ENCODE measurements at places on chromosomes 3 and 15. TPM values are rescaled to one million over a fixed set of nuclear protein-coding genes. Genes with fewer than 3 reads are reported as not detected.

Gene NAALADL2
- total RNA-seq, result 0.36 TPM

DNA sequence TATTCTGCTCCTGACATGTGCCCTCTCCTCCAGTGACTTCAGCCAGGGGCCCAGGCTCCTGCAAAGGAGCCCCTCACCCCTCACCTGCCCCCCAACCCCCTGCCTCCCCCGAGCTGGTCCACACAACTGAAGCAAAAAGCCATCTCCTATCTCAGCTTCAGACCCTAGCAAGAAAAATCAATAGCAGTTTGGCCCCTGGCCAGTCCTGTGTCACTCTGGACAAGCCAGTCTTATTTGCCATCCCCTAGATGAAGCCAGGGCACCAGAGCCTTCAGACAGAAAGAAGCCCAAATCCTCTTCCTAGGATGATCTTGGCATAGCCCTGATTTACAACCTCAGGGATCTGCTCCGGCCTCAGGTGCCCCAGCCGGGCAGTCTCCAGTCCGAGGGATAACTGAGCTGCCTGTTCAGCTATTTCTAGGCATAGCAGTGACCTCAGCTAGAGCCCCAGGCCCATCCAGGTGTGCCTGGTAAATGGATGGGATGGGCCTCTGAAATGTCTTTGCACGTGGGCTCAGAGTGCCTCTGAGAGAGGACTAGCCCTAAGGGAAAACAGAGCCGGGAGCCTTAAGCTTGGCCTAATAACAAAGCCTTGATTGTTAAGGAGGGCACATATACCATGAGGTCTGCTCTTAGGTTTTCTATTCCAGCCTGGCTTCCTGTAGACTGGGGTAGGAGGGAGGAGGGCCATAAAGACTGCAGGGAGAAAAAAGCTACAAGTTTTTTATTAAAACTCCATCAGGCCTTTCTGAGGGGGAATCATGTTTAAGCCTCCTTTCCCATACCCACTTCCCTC is 242.0 kb downstream of the SHQ1 start:
- no peak for DNase-seq

DNA sequence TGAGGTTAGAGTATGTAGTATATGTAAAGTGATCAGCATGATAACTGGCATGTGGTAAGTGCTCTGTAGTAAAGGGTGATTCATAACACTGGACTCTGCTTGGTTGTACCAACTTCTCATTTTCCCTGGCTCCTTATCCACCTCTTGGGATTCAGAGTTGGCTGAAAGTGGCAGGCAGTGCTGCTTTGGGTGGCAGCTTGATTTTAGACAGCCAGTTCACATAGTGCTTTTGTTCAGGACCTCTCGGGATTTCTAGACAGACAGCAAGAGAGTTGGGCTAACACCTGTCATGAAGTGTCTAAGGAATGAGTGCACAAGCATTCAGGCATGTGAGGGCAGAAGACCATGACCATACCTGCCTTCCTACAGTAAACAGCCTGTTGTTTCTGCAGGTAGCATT is 69.0 kb downstream of the RBM6 start:
- peak; percentile 21 for DNase-seq

Gene STRC
- 0.41 TPM for total RNA-seq

- DNase-seq, result peak; percentile 12
Measured at GRCh38 chr3:111069974-111070771, 1.4 kb upstream of the NECTIN3 start.

Gene NME9
- total RNA-seq, result 7.3 TPM

GRCh38 chr3:147318900-147319299 is 87.4 kb downstream of the ZIC4 start:
- no peak for DNase-seq

- peak; percentile 56 for DNase-seq
Measured at GRCh38 chr3:182740710-182741109, 52.6 kb upstream of the ATP11B start.

DNA sequence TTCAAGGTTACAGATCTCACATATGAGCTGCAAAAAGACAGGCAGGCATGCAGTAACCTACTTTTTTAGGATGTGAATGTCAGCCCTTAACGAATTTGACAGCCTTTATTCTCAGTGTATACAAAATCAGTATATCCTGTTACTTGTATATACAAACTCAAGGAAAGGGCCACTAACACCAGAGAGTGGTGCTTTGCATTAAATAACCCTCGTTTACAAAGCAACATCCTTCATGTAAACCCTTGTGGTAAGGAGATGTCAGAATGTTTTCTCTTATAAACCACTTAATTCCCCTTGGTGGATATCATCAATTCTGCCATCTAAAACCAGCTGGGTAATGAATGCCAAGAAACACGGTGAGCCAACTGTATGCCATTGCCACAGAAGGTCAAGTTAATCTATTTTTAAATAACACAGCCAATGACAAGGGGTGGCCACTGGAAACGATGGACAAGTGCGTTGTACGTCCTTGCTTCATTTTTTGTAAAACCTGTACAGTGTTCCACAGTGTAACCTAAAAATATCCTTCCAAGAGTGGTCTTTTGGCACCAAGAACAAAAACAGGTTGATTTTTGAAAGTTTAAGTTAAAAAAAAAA is 7.5 kb downstream of the MAGI1 start:
- no peak for DNase-seq

- DNase-seq, result no peak
Measured at GRCh38 chr3:139710212-139710611, 32.4 kb upstream of the NMNAT3 start.

- no peak for DNase-seq
Measured at GRCh38 chr15:75065467-75065850, 42.1 kb downstream of the PPCDC start.
